ENCODE measurements at places on chromosomes 11 and 22.

DNA sequence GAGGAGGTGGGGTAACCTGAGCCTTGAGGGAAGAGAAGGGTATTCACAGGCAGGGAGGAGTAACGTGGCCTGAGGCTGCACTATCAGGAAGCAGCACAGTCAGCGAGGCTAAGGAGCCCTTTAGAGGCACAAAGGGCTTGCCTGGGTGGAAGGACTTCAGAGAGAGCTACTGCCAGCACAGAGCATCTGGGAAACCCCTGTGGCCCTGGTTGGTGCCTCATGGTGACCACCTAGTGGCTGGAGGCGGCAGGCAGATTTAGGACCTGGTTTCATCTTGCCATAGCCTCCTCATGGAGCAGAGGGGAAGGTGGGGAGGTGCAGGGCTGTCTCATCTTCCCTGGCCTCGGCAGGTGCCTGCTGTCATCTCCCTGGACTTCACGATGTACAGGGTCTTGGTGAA lies 64.5 kb downstream of the MPPED1 start:
- no peak for DNase-seq

GRCh38 chr22:29117799-29118477 lies 45.1 kb downstream of the KREMEN1 start:
- DNase-seq = no peak

DNA sequence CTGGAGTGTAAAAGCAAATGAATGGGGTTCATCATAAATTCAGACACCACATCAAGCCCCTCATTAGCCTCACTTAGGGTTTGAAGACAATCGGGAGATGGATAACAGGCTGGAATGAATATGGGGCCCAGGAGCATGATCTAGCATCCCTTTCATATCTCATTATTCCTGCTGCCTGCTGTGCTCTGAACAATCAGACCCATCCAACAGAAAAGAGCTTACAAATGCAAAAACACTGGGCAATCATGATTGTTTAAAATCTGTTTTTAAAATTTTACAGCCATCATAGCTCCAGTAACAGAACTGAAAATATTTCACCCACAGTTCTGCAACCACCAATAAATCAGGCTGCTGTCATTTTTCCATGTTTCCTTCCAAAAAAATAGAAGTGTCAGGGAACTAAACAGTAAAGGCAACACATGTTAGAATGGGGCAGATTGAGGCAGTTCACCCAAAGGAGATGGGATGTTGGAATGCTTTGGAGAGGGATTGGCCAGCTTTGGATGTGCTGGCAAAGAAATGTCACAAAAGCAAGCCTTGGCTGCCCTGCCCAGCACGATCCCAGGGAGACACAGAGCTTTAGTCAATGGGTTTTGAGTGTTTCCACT lies 47.8 kb upstream of the BMAL1 start:
- no peak for DNase-seq

DNA sequence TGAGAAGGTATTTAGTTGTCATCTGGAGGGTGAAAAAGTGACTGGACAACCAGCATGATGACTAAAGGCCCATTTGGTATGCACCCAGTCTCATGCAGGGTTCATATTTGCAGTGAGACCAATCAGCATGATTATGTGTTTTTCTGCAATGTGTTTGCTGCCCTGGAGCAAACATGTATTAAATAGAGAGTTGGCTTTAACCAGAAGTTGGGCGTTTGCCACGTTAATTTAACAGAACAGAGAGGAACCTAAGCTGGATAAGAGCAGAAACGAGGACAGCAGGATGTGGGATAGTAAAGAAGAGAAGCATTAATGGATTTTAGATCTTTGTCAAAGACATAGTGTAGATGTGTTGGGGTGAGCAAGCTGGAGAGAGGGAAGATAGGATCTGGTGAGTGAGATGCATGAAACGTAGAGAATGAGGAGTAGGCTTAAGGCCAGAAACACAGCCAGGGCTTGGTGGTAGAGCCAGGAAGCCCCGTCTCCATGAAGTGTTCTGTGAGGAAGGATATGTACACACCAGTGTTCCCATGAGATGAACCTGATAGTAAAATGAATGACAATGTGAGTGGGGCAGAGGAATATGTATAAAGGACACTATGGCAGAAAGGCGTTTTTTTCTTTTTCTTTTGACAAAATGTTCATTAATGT lies 164.0 kb upstream of the PDGFD start:
- no peak for DNase-seq

- DNase-seq = no peak
These were observed 57.0 kb downstream of the SMIM38 start for GRCh38 chr11:69212798-69213110.

GRCh38 chr11:75597636-75598035 lies 35.6 kb downstream of the SERPINH1 start:
- DNase-seq = no peak

DNA sequence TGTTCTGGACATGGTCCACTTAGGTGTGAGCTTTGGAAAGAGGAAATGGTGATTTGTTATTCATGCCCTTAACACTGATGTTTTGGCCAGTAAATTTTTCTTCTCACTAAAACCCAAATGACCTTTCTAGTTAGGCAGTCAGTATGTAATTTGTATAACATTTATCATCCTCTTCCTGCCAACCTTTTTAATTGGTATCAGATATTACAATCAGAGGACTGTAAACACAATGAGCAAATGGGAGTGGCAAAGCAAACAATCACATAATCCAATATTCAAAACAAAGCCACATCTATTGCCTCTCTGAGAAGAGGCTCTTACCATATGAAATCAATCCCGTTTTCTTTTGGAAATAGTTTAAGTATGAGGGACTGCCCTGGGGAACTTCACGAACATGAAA lies 49.1 kb downstream of the BBOX1 start:
- DNase-seq = no peak

- no peak for DNase-seq
These were observed 20.5 kb upstream of the GSTP1 start for GRCh38 chr11:67562963-67563704.

DNA sequence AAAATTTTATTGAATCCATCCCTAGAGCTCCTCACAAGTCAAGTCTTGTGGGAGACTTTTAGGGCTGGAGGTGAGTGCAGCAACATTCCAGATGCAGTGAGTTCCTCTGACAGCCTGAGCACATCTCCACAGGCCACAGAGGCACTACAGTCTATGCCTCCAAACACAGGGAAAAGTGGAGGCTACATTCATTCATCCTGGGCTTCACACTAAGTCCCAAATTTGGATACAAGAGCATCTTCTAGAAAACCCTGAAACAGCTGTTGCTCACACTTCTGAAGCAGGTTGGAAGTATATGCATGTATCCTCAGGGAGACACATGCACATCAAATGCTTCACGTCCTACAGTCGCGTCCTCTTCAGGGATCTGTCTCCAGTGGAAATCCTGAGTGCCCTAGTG lies 1.2 kb downstream of the CD3D start:
- no peak for DNase-seq

- DNase-seq = peak; percentile 17
These were observed 88.6 kb upstream of the CRYBB3 start for GRCh38 chr22:25110846-25111578.

- DNase-seq = no peak
These were observed 628.8 kb upstream of the ANO5 start for GRCh38 chr11:21564095-21564494.

- peak; percentile 19 for DNase-seq
These were observed 92.8 kb upstream of the APOA1 start for GRCh38 chr11:116930177-116930576.

DNA sequence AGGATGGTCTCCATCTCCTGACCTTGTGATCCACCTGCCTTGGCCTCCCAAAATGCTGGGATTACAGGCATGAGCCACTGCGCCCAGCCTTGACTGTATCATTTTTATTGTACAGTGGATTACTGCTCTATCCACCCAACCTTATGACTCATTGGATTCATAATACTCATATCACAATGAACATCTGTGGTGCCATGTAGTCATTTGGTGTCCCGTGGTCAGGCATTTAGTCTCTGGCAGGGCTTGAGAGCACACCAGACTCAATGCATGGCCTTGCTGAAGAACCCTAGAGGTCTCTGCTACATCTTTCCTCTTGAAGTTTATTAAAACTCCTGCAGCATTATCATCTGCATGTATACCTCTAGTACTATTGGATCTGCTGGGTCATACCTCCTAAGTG lies 98.0 kb upstream of the LDLRAD3 start:
- DNase-seq = no peak

DNA sequence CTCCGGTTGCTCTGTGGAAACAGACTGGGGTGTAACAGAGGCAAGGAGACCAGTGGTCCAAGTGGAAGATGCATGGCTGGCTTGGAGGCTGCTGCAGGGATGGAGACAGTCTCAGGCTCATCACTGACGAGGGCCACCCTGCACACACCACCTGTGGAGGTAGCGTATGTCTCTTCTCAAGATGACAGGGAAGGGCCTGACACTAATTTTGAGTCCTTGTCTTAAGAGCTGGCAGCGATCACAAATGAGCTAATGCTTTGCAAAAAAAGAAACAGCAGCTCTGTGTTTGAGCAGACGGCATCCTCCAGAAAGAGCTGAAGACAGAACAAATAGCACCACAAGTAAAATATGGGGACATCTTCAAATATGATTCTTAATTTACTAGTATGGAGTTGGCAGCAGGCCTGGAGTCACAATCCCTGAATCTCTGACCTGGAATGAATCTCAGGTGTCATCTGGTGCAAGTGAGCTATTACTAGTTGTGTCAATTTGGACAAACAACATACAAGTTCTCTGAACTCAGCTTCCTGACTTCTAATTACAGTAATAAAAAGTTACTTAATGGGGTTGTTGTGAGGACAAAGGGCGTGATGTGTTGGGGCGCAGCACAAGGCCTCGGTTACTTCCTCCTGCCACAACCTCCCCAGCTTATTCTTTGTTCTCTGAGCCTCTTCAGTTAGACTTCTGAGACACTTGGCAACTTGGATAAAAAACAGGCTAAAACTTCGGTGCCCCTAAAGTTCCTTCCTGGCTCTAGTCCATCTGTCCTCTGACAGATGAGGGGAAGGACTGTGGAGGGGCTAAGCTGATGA lies 95.2 kb upstream of the BID start:
- DNase-seq = no peak

- DNase-seq = no peak
These were observed 69.1 kb downstream of the LDLRAD3 start for GRCh38 chr11:36012979-36013378.

DNA sequence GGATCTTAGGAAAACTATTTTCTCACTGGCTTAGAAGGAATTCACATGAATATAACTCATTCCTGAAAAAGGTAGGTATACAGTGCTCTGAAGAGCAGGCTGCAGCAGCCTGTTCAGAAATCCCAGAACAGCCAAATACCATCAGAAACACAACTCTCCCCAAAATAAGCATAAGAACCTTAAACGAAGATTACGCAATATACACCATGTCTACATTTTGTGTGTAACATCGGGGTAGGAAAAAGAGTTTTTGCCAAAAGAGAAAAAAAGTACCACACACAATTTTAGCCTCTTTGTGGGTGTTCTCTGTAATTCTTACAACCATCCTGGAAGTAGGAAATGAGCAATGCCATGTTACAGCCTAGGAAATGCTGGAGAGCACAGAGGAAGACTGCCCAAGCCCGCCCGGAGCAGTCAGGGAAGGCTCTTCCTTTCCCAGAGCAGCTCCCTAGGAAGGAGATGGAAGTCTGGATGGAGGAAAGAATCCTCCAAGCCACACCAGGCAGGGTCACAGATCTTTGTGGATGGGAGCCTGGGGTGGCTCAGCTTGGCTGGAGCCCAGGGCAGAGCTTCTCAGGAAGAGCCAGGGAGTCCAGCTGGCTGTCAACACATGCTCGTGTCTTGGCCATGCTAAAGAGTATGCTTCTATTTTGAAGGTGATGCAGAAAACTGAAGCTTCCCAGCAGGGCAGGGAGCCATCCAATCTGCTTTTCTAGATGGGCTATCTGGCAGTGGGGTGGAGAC lies 49.7 kb upstream of the ARFGAP3 start:
- DNase-seq = no peak

GRCh38 chr11:79050786-79051185 lies 390.0 kb downstream of the TENM4 start:
- DNase-seq = no peak

DNA sequence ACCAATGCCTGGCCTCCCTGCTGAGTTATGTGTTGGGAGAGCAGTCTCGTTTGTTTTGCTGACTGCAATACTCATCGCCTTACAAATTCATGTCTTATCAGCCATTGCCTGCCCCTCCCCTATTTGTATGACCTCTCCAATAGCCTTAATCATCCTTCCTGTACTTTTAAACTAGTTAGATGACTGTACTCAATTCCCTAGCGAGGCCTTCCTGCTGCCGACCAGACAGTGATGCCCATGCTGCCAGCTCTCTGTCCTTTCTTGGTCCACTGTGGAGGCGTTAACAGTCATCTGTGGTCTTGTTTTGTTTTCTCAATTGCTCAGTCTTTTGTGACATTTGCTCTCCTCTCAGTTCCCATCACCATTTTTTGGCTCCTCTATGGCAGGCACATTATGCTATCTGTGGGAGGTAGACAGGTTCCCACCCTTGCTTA lies 20.3 kb upstream of the YPEL1 start:
- no peak for DNase-seq

DNA sequence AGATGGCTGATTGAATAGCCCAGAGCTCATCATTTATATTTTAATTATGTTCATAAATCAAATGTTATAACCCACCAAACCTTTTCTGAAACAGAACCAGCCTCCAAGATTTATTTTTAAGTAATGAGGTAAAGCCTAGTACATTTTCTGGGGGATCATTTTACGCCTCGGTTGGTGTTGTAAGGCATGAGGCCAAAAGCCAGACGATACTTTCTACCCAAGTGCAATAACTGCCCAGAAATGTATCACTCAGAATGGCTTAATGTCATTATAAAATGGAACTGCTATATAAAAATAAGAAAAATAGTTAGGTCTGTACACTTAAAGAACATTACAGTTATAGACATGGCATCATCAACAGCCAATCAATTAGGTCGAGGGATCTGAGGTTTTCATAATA lies 283.3 kb downstream of the CADM1 start:
- DNase-seq = no peak

DNA sequence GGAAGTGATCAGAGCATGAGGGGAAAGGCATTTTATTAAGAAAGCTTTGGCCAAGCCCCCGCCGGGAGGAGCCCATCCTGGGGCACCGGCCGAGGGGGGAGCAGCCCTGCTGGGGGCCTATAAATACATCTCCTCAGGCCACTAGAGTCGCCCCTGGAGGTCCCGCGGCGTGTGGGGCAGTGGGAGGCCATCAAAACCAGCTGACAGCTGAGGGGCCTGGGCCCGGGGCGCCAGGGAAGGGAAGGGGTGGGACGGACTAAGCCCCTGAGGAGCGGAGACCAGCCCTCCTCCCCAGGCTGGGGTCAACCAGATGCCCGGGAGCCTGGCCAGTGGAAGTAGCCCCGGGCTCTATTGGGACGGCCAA lies 13.1 kb downstream of the SCARF2 start:
- DNase-seq = no peak

GRCh38 chr11:36460220-36460619 lies 49.9 kb downstream of the TRAF6 start:
- no peak for DNase-seq

- no peak for DNase-seq
These were observed 152.4 kb upstream of the TTC12 start for GRCh38 chr11:113161711-113162591.

GRCh38 chr22:34808618-34809017 lies 257.3 kb upstream of the ISX start:
- DNase-seq = no peak
